GM13976 (cell line): ENCODE measurements at places on chromosomes 12 and 14.

GRCh38 chr12:3367750-3368444 is 123.1 kb upstream of the PRMT8 start:
- DNase-seq: no peak

- DNase-seq: no peak
These were observed 2.6 kb upstream of the ZNF385A start for GRCh38 chr12:54387114-54387467.

- DNase-seq: no peak
These were observed 1.6 kb downstream of the CBLN3 start for GRCh38 chr14:24427537-24428508.

- no peak for DNase-seq
These were observed 747.9 kb downstream of the TMTC2 start for GRCh38 chr12:83434600-83434999.

DNA sequence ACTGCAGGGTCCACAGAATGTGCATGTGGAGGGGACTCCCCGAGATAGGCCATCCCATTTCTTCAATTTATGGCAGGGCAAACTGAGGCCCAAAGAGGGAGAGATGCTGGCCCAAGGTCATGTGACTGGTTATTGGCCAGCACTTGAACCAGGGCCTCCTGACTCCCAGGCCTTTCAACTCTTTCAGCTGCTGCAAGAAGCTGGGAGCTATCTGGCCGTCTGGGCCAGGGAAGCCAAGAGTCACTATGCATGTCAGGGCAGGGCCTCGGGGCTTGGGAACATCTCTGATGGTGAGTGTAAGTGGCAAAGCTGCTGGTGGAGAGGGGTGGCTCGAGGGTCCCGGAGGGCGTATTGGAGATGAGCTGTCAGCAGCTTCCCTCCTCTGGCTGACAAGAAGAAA is 9.5 kb upstream of the LTBP2 start:
- no peak for DNase-seq

DNA sequence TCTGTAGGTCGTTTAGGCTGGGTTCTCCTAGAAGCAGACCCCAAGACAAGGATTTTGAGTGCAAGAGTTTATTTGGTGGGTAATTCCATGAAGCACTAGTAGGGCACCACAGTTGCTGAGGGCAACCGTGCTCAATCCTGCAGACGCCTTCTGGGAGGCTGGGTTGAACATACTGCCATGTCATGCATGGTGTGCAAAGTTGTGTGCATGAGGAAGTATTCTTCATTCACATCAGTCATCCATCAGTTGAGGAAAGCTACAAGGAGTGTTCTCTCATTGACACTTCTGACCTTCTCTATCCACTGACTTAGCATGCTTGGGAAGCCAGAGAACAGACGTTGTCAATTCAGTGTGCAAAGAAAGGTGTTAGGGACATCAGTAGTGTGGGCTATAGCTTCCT is 179.2 kb downstream of the PTPN11 start:
- DNase-seq: no peak

GRCh38 chr12:89762498-89763170 is 54.0 kb upstream of the ATP2B1 start:
- DNase-seq: no peak
